ENCODE measurements at places on chromosomes 11 and 22.

- no peak for DNase-seq
These were observed 49.1 kb downstream of the JAM3 start for GRCh38 chr11:134118006-134118405.

GRCh38 chr11:30012346-30012745 is 4.5 kb downstream of the KCNA4 start:
- DNase-seq: no peak

DNA sequence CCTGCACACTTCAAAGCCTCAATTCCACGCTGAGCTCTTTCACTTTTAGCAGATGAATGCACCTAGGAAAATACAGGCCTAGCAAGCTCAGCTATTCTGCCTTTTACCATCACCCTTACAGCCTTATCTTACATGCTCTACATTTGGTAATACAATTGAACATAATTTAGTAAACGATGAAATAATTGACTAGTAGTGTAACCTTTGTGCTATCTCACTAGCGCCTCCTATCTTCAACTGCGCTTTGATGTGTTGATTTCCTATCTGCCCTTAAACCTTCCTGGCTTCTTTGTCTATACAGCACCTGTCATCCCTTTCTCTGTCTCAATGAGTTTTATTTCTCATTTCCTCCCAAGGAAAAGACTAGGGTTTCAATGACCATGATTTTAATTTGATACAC is 149.7 kb downstream of the LRRC4C start:
- DNase-seq: no peak

- no peak for DNase-seq
These were observed 16.2 kb downstream of the MISFA start for GRCh38 chr11:18615628-18616392.

- no peak for DNase-seq
These were observed 208.6 kb downstream of the DBX1 start for GRCh38 chr11:19951558-19952115.
